ENCODE measurements at places on chromosomes 7 and 10.

DNA sequence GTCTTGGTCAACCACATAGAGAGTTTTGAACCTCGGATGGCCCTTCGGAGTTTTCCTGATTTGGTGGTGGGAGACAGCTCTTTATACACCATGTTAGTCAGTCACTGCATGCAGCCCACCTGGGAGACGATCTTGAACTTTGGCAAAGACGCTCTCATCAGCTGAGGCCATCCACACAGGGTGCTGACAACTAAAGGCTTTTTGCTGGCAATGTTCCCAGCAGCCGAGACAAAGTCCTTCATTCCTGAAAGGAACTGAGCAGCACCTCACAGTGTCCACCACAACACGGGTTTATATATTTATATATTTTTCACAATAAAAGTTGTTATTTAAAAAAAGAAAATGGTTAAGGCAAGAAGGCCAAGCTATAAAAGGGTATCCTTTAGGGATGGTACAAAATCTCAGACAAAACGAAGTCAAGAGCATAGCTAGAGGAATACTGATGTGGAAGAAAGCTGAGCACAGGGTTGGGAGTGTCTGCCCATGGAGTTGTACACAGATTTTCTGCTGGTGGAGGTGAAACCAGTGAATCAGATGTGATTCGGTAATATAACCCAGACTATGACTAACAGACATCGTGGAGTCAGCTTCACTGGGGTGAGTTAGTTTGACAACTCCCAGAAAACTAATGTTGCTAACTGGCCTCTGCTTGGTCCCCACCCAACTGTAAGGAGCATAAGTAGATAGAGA is 27.4 kb upstream of the CAPZA2 start:
- no peak for DNase-seq

DNA sequence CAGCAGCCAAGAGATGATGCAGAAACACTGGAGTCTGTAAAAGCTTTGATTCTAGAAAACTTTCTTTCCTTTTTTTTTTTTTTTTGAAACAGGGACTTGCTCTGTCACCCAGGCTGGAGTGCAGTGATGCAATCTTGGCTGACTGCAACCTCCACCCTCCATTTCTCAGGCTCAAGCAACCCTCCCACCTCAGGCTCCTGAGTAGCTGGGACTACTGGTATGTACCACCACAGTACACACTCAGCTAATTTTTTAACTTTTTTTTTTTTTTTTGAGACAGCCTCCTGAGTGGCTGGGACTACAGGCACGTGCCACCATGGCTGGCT is 17.0 kb upstream of the BAG3 start:
- DNase-seq, result no peak

DNA sequence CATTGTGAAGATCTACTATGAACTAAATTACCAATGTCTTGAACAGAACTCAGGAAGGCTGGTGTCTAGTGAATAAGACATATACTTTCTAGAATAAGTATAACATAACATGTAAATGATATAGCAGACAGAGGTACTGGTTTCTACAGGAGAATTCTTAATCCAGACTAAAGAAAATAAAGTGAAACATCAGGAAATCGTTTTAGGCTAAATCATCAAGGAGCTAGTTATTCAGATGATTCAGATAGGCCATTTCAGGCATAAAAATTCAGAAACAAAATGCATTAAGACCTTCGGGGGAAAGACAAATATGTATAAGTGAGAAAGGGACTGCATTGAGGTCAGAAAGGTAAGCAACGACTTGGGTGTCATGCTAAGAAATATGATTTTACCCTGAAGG is 170.6 kb downstream of the LRRN3 start:
- DNase-seq, result no peak

DNA sequence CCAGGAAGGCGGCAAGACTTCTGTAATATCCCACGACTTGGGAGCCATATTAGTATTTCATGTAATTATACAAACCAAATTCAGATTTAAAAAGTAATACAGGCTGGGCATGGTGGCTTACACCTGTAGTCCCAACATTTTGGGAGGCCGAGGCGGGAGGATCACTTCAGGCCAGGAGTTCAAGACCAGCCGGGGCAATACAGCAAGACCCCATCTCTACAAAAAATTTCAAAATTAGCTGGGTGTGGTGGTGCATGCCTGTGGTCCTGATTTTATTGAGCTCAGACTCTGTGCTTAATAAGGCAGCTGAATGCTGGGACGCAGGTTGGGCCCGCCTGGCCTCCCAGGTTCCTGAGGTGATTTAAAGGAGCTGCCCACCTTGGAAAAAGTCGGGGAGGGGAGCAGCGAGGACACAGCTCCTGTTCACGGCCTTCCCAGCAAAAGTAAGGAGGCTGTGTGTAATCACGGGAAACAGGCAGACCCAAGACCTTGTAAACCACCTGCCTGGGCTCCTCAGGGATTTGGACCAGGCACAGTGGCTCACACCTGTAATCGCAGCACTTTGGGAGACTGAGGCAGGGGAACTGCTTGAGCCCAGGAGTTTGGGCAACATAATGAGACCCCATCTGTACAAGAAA is 93.0 kb upstream of the DNAAF5 start:
- no peak for DNase-seq

DNA sequence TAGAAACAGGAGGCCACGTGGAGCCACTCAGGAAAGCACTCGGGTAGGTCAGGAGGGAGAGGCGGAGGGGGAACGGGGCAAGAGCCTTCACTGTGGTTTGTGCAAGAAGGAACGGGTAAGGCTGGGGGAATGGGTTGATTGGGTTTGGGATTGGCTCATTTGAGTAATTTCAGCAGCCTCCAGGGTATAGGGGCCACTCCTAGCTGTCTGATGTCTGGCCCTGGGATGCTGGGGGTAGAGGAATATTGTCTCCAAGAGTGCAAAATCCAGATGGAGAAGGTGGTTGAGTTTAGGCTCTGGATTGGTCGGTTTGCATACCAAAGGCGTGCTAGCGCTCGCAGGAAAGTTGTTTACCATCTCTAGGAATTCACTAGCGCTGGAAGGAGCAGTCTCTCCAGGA is 47.2 kb downstream of the MYL10 start:
- no peak for DNase-seq

DNA sequence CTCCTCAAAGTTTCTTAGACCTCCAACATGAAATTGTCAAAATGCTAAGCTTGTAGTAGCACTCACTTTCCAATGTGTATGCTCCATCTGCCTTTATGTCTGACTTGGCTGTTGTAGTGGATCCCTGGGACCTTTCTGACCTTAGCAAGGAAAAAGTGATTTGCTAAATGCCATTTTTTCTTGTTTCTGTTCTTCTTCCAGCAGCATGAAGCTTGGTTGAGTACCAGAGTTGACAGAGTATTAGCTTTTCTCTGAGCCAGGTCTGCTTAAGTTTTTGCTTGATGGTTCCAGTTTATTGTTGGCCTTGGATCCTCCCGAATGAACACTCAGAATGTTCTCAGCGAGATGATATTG is 168.7 kb downstream of the SND1 start:
- no peak for DNase-seq

GRCh38 chr7:130933919-130934318 is 199.9 kb upstream of the KLF14 start:
- DNase-seq, result no peak

DNA sequence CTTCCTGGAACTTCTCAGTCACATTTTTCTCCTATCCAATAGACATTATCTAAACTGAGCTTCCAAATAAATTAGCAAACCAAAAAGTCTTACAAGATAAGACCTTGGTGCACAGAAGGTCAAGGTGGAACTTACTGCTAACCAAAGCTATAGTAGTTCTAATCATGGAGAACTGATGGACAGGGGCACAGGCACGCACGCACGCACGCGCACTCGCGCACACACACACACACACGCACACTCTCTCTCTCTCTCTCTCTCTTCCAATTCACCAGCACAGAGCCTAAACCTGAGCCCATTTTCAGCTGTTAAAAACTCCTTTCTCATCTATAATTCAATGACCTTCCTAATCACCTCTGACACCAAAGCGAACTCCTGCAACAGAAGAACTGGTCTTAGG is 7.5 kb downstream of the FGFR2 start:
- DNase-seq, result no peak

- DNase-seq, result no peak
Measured at GRCh38 chr7:51778121-51778520, 461.5 kb upstream of the COBL start.

GRCh38 chr7:127221731-127222130 is 31.0 kb downstream of the GRM8 start:
- DNase-seq, result no peak

GRCh38 chr10:61835069-61835945 is 66.2 kb upstream of the ARID5B start:
- no peak for DNase-seq

DNA sequence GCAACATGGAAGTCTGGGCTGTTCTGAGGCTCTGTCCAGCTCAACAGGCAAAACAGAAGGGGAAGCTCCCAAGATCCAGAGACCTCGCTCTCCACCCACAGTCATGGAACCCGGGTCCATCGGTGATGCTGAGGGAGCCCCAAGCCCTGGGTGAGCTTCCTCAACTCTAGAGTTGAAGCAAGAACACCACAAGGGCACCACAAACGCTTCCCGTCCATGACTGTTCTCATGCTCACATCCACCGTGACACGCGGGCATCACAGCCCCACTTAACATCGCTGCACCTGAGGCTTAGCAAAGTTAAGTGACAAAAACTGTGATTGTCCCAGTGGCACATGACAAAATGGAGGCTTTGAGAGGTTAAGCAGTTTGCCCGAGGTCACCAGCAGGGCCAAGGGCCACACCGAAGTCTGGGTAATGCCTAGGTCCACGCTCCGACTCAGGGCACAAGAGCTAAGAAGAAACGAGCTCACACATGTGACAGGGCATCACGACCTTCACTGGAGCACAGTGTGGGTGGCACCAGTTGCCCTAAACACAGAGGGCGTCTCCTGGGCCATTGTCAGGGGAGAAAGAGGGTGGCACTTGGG is 110.6 kb downstream of the OAT start:
- DNase-seq, result no peak

DNA sequence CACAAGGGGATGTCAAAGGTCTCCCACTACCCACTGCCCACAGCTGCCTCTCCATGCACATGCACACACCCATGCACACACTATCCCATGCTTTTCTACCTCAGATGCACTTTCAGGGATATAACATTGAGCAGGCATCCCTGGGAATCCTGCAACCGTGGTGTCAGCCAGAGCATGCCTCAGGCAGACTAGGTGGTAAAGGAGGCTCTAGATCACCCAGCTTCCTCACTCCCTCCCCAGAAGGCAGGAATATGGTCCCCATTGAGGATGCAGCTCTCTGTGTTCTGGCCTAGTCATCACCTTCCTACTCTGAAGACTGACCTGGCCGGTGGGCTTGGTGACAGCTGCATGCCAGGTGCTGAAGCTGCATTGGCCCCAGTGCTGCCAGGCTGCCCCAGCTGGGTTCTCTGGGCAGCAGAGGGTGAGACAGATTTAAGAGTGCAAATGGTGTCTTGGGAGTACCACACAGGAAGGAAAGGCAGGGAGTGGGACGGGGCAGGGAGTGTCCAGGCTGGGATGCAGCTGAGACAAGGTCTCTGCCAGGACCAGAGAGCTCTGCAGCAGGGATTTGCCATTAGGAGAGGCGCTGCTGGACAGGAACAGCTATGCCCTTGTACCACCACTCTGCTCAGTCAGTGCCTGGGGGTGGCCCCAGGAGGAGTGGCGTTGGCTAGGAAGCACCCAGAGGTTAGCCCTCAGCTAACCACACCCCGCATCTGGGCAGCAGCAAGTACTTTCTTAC is 53.4 kb upstream of the GDF10 start:
- DNase-seq, result no peak

- DNase-seq, result no peak
Measured at GRCh38 chr10:121531076-121531829, 67.0 kb downstream of the FGFR2 start.

GRCh38 chr10:86945361-86946212 is 11.8 kb downstream of the MMRN2 start:
- DNase-seq, result no peak

DNA sequence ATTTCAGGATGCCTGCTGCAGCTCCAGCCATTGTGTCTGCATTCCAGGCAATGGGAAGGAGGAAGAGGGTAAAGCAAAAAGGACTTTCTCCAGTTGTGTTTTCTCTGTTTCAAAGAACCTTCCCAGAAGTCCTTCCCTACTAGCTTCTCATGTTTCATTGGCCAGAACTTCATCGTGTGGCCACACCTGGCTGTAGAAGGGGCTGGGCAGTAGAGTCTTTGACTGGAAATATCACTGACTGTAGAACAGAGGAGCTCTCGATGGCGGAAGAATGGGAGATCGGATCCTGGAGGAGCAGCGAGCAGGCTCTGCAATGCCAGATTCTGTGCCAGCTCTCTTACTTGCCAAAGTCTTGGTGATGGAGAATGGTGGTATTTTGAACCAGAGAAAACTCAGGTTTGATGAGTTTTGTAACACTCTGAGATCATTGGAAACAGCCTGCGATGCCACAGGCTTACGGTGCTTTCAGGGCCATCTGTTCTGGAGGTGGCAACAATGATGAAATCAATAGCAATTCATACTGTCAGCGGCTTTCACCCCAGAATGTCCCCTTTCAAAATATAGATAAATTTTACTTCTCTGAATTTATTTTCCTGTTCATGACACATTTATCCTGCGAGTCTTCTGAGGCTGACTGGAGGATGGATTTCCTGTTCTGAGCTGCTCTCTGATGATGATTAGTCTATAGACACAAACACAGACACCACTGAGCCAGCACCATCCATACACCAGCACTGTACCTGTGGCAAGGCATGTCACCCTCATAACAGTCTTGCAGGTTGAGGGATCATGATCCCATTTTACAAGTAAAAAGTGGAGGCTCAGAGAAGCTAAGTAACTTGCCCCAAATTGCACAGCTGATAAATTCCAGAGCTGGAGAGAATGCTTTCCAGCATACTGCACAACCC is 204.2 kb downstream of the EMX2 start:
- DNase-seq, result no peak

GRCh38 chr10:21814866-21815265 is 188.7 kb downstream of the DNAJC1 start:
- no peak for DNase-seq

GRCh38 chr10:114908896-114909295 is 29.1 kb upstream of the TRUB1 start:
- no peak for DNase-seq

DNA sequence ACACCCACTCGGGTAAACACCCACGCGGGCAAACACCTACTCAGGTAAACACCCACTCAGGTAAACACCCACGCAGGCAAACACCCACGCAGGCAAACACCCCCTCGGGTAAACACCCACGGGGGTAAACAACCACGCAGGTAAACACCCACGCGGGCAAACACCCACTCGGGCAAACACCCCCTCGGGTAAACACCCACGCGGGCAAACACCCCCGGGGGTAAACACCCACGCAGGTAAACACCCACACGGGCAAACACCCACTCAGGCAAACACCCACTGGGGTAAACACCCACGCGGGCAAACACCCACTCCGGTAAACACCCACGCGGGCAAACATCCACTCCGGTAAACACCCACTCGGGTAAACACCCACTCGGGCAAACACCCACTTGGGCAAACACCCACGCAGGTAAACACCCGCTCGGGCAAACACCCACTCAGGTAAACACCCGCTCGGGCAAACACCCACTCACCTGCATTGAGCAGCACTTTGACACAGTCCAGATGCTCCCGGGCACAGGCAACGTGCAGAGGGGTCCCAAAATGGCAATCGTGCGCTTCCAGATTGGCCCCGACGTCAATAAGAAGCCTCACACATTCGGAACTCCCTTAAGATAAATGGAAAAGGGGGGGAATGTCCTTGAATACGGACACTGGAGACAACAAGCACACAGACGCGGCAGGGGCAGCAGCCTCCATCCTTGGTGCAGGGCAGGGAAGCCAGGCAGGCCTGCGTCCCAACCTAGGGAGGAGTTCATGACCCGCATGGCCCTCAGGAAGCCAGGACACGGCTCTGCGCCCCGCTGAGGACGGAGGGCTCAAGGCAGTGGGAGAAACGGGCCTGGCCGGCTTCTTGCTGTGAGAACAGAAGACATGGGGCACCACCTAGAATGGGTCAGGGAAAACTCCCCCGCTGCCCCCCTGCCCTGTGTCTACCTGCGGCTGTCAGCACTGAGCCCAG is 17.6 kb downstream of the ASB13 start:
- no peak for DNase-seq
